ENCODE measurements at places on chromosomes 6 and 20.

DNA sequence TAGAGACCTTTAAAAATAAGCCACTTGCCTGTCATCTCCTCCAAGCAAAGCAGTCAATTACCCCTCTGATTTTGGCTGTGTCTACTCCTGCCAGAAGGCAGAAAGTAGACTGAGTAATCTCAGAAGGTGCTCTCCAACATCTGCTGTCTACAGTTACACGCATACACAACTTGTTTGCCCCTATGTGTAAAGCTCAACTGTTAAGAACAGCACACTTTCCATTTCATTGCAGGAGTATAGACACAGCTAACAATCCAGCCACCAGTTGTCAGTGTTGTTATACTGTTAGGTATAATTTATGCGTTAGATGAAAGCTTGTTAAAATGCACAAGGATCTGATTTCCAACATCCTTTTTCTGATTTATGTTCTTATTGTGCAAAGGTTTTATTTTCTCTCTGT, 88.2 kb downstream of the SAMD3 start:
- DNase-seq = no peak

DNA sequence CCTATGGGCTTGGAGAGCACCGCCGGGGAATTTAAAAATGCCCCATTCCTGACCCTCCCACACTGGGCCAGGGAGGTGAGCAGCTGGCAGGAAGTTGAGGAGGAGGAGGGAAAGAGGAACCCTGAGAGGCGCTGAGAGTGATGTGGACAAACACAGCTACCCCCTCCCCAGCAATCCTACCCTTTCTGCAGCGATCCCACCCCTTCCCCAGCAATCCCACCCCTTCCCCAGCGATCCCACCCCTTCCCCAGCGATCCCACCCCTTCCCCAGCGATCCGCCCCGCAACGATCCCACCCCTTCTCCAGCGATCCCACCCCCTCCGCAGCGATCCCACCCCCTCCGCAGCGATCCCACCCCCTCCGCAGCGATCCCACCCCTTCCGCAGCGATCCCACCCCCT, 111.6 kb downstream of the SYCP2 start:
- DNase-seq = no peak

- no peak for DNase-seq
Observed at GRCh38 chr6:161598896-161599295, 325.0 kb upstream of the AGPAT4 start.

- DNase-seq = no peak
Observed at GRCh38 chr6:93675856-93676417, 256.6 kb upstream of the EPHA7 start.

DNA sequence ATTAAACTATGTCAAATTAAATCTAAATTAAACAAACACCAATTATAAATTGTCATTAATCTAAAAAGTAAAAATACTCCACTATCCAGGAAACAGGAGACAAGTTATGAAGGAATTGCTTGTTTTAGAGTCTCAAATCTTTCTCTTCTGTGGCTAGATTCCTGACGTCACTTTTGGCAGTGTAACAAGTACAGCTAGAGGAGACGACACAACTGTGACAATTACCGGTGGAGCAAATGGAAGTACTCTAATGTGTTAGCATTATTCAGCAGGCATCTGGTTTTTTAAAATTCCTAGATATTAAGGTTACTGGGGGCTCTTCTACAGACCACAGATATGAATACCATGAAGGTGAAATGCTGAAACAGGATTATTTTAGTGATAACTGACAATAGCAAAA, 1042.7 kb downstream of the EPHA7 start:
- DNase-seq = no peak

GRCh38 chr6:115896538-115897129, 164.1 kb downstream of the FRK start:
- DNase-seq = no peak

- DNase-seq = no peak
Observed at GRCh38 chr20:37627060-37627766, 66.6 kb upstream of the CTNNBL1 start.

- no peak for DNase-seq
Observed at GRCh38 chr6:15243910-15244619, 1.8 kb upstream of the JARID2 start.

DNA sequence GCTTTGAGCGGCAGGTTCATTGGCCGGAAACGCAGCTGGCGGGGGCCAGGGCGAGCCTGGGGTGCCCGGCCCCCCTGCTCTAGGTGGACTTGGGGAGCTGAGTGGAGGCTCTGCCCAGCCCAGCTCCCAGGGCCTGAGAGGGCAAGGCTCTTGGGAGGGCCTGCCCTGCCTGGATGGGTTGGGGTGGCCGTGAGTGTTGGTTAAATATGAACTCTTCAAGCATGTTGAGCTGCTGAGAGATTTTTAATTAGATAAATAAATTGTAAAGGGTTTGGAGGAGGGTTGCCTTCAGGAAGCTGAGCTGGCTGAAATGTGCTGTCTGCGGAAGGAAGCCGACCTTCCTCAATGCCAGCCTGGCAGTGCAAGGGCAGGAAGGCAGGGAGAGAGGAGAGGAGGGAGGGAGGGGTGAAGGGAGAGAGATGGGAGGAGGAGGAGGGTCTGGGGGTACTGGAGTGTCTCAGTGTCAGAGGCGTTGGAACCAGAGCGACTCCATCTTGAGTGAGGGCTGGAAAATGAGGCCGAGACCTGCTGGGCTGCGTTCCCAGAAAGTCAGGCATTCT, 39.4 kb upstream of the PMEPA1 start:
- DNase-seq = no peak

- DNase-seq = no peak
Observed at GRCh38 chr20:23417861-23418260, 3.4 kb downstream of the NAPB start.

All from stimulated activated CD4-positive, alpha-beta T cell treated with anti-CD3 and anti-CD28 coated beads, TNF-alpha, amount 100 ng/mL, for 48 hours (primary cell).